Ascending aorta (tissue), 2 donors: ENCODE measurements at places on chromosomes 11 and 22.

DNA sequence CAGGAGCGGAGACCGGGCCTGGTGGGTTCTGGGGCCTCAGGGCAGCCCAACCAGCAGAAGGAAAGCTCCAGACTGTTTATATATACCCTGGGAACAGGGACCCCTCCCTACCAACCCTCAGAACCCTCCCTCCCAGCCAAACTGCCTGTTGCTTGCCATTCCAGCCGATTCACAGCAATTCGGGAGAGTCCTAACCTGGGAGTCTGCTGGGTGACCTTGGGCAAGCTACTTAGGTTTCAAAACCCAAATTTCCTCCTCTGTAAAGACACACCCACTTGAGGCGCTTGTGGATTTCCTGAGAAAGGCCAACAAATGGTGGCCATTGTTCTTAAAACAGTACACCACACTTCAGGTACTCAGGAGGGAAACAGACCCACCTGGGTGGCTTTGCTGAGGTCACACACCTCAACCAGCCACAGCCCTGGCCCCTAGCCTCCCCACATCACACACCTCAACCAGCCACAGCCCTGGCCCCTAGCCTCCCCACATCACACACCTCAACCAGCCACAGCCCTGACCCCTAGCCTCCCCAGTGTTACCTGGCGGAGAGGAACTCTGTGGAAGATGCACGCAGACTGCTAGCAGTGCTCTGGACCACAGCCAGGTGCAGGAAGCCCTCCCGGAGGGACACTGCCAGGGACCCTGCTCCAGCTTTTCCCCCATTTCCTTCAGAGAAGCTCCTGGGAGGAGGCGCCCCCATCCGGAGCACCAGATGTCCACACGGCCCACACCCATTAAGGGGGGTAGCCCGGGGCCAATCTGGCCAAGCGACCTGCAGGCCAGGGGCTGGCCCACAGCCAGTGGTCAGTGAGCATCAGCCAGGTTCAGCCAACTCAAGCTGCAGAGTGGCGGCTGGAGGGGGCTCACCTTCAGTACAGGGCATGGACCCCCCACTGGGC, 6.2 kb downstream of the SHISA8 start:
- no peak for DNase-seq

GRCh38 chr11:131906963-131907362, 536.5 kb downstream of the NTM start:
- DNase-seq = no peak

GRCh38 chr11:26842478-26843282, 120.8 kb upstream of the SLC5A12 start:
- DNase-seq = no peak

DNA sequence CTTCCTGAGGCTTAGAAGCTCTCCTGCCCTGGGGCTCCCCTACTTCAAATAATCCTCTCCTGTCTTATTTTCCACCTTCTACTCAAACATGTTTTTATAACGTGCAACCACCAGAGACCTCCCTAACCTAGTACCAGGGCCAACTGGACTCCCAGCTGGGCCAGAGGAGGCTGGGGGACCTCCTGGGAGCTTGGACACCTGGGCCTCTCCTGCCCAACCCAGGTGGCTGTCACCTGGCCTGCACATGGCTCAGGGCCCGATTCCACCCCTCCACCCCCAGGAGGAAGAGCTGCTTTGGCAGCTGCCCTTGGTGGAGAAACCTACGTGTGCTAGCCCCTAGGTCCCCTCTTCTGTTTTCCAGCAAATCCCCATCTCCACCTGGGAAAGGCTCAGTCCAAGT, 105.2 kb downstream of the ABTB2 start:
- no peak for DNase-seq

DNA sequence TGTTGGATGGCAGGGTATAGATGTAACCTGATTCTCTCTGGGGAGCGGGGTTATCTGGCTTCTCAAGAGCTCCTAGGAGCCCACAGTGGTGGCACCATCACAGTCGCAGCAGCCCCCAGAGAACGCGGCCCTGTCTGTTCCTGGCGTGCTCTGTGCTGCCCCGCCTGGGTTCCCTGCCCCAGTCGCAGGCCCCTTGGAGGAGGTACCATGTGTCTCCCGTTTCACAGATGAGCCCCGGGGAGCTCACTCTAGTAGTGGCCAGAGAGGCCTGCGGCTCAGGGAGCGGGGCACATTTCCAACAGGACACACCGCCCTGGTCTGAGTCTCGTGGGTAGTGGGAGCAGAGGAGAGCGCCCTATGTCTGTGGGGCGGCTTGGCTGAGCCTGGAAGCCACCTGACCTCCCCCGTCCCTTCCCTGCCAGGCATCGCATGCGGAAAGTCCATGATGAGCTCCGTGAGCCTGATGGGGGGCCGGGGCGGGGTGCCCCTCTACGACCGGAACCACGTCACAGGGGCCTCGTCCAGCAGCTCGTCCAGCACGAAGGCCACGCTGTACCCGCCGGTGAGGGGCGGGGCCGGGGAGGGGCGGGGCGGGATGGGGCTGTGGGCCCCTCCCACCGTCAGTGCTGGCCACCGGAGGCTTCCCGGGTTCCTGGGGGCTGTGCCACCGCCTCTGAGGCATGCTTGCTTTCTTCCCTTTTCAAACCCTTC, 21.0 kb upstream of the PPP6R3 start:
- no peak for DNase-seq

DNA sequence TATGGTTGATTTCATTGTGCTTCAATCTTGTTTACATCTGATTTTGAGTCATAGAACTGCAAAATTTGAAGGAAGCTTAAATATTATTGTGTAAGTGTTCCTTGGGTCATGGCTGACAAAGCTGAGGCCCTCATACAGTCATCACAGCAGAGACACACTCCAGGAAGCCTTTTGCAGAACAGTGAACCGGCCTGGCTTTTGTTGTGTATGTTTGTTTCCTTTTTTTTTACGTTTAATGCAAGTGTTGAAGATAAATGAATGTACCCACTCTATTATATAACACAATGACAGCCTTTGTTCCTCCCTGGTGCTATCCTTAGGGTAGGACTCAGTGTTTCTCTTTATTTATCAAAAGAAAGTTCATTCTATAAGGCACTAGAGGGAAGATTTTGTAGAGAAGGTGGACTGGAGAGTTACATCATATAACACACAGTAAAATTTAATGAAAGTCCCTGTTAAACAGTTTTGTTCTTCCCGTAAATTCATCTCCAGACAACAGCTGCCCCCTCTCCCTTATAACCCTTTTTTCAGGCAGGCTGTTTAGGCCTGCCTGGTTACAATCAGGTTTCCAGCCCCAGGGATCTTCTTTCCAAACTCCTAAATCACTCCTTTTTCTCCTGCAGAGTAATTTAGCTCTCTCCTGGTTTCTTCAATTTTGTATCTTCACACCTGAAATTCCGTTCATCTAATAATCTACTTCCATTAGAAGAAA, 34.3 kb upstream of the CSTF3 start:
- DNase-seq = no peak

GRCh38 chr11:1566381-1567051, 5.6 kb downstream of the DUSP8 start:
- DNase-seq = peak; percentile 57

GRCh38 chr11:118622376-118623268, 15.2 kb downstream of the PHLDB1 start:
- DNase-seq = peak; percentile 88

GRCh38 chr22:39073981-39074380, 3.1 kb upstream of the APOBEC3G start:
- DNase-seq = no peak

DNA sequence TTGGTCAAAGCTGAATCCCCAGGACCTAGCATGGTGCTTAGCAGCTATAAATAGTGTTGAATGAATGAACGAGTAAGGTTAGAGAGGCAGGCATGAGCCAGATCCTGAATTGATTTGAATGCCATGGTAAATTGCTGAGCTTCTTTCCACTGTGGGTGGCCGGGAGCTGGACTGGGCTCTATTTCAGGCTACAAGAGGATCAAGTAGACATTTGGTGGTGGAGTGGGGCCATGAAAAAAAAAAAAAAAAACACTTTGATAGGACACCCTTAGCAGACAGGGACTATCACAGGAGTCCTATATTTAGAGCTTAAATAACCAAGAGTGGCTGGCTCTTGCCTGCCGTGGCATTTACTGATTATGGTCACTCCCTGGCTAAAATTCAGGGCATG, 77.6 kb downstream of the MIAT start:
- no peak for DNase-seq

DNA sequence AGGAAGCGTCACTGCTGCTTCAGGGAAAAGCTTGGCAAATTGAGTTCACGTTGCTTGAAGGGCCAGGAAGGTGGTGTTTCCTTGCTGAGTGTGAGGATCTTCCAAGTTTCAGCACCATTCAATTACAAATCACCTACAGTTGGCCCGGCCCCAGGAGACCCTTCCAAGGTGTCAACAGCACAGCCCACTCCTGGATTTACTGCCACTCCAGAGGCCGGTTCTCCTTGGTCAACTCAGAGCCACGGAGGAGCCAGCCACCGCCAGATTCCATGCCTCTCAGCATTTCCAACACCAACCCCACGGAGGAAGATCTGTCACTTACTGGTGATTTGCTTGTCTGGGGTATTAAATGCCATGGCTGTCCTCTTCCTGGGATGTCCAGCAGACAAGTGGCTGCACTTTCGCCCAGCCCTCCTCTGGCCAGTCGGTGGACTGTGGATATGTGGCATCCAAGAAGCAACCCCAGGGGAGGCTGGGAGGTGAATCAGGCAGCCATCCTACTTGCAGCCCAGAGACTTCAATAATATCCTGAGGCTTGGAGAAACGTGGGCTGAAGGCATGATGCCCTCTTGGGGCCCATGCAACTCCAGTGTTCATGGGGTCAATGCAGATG, 74.1 kb upstream of the SHANK2 start:
- DNase-seq = no peak

DNA sequence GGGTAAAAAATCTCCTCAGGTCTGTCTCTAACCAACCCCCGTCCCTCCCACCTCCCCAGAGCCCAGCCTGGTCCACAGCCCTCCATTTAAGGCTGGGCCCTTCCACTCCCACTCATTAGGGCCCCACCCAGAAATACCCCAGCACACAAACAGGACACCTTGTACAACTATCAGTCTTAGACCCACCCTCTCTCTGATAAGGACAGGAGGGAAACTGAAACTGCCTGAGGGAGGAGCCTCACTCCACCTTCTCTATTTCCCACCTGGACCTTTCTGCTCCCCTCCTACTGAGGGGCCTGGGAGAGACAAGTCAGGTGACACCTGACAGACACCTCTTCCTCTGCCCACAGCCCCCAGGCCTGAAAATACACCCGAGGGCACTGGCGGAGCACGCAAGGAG, 90.2 kb downstream of the PLEKHA7 start:
- no peak for DNase-seq

- no peak for DNase-seq
These were observed 46.0 kb downstream of the DENND5A start for GRCh38 chr11:9219115-9219514.

GRCh38 chr22:28759861-28760560, 12.5 kb upstream of the CCDC117 start:
- no peak for DNase-seq

DNA sequence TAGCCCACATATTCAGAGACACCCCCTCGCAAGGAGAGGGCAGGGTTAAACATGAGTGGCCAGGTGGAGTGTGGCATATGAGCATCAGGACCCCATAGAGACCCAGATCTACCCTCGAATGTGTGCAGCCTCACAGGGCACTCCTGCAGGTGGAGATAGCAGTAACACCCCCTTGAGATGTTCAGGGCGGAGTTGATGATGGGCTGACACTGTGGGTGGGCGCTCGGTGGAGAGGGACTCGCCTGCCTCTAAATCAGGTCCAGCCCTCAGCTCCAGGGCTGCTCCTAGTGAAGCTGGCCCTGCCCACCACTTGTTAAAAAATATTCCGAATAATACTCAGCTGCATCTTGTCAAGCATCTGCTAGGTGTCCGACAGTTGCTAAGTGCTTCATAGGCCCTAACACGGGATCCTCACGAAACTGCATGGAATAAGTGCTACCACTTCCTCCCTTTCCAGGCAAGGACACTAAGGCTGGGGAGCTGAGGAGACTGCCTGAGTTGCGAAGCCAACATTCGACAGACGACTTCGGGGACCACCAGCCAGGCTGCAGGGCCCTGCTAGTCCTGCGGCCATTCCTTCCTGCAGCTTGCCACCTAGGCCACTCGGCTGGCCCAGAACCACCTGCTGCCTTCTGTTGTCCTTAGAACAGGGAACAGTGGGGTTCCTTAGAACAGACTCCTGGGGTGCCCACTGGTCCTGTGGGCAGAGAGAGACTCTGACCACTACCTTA, 74.0 kb upstream of the WNT11 start:
- DNase-seq = no peak

GRCh38 chr22:37068859-37069258, 17.3 kb downstream of the KCTD17 start:
- DNase-seq = no peak

DNA sequence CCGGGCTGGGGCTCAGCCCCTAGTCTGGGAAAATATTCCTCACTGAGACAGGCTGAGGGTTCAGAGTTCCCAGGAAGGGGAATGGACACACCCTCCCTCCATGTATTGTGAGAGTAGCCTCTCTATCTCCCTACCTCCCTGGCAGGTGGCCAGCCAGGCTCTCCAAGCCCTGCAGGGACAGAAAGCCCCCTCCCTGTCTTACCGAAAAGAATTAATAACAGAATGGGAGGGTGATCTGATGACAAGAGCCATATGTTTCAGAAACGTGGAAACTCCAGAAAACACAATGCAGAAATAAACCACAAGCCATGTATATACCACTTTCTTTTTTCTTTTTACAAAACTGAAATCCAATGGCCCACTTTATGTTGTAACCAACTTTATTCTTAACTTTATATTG, 140.0 kb downstream of the CHST1 start:
- DNase-seq = no peak

GRCh38 chr11:870127-870413, 27.4 kb downstream of the TSPAN4 start:
- no peak for DNase-seq

DNA sequence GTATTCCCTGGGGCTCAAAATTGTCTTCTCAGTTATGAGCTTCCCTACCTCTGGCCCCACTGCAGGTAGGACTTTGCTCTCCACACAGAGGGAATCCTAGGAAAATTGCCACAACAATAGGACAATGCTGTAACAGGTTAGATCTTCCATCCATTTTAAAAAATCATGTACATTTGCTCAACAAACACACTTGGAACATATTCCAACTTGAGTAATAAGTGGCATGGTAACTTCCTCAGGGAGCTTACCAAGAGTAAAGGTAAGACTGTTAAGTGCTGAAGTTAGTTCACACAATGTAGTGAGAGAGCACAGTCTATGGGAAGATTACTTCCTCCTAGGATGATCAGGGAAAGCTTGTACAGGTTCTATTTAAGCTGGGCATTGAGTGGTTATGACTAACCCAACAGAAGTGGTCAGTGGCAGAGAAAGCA, 78.9 kb upstream of the BIRC3 start:
- DNase-seq = no peak

GRCh38 chr11:15889363-15890030, 466.8 kb downstream of the SOX6 start:
- DNase-seq = no peak
